Trophoblast cell (in vitro differentiated cells and primary cell): ENCODE measurements at places on chromosomes 5 and 9.

DNA sequence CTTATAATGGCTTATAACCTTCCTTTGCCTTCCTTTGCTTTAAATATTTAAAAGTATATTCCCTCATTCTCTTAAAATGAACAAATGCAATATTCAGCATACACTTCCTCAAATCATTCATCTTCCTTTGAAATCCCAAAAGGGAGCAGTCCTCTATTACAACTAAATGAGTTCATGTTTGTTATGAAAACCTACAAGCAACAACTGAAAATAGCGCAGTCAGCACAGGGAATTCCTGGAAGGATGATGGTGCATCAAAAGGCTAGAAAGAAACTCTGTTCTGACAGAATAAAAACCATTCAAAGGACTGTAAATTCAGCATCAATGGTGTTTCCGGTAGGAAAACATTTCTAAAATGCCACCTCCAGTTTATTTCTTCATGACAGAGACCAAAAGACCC is 3.3 kb downstream of the NR6A1 start:
- DNase-seq, result no peak

DNA sequence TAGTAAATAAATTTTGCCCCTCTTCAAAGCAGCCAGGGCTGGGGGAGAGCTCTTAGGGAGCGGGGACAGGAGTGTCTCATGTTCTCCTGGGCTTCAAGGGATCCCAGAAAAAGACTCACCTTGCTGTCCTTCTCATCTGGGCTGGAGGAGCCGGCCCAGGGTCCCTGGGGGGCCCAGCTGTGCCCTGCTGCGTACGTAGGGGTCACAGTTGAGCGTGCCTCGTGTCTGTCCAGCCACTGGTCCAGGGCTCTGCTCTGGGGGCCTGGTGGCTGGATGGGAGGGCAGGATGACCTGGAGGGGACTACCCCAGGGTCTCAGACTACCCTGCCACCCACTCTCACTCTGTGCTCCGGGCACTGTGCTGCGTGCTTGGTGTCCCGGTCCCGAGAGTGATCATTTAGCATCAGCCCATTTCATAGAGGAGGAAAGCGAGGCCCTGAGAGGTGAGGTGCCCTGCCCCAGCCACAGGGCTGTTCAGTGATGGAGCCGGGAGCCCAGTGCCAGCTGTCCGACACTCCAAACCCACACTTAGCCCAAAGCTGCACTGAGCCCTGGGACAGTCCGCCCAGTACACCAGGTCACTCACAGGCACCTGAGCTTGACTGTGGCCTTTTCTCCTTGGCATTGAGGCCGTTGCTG is 26.2 kb upstream of the TDRD7 start:
- no peak for DNase-seq

DNA sequence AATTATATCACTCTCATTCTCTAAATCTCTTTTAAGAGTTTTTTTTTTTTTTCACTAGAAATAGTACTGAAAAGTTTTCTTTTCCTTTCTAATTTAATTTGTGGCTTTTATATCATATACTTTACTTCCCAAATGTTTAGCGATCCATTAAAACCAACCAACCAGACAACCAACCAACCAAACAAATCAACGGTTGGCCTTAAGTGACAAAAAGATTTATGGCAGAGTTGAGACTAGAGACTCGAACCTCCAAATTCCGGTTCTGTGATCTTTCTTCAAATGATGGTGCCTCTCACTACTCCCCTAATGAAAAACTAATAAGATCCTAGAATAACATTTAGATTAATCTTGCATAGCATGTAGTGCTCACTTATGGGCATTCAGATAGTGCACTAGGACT is 45.3 kb upstream of the ACTBL2 start:
- no peak for DNase-seq

GRCh38 chr9:134987906-134988700 is 70.4 kb upstream of the FCN1 start:
- no peak for DNase-seq

DNA sequence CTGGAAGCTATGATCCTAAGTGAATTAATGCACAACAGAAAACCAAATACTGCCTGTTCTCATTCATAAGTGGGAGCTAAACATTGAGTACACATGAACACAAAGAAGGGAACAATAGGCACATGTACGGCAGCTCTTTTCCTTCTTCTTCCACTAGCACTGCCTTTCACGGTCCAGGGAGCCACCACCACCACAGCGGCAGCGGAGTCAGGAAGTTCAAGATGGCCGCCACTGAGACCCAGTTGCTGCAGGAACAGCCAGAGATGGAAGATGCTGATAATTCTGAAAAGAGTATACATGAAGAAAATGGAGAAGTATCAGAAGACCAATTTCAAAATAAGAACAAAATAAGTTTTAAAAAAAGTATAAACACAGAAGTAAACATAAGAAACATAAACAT is 39.5 kb upstream of the TNFSF15 start:
- DNase-seq, result no peak

GRCh38 chr9:26358836-26359235 is 533.8 kb downstream of the CAAP1 start:
- no peak for DNase-seq

DNA sequence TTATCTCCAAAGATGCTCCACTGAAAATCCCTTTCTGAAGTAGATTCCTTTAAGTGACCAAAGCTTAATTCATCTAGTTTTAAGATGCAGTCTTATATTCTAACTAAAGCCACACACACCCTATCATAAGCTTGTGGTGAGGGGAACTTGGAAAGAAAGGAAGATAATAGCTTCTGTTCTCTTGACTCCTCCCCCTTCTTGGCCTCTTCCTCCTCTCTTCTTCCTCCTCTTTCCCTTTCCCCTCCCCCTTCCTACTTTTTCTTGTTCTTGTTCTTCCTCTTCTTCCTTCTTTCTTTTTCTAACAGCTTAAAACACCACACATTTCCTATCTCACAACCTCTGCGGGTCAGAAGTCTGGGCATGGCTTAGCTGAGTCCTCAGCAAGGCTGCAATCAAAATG is 23.5 kb downstream of the IL7R start:
- no peak for DNase-seq

GRCh38 chr9:131276891-131277286 is 579 bp upstream of the FAM78A start:
- peak; percentile 61 for DNase-seq

DNA sequence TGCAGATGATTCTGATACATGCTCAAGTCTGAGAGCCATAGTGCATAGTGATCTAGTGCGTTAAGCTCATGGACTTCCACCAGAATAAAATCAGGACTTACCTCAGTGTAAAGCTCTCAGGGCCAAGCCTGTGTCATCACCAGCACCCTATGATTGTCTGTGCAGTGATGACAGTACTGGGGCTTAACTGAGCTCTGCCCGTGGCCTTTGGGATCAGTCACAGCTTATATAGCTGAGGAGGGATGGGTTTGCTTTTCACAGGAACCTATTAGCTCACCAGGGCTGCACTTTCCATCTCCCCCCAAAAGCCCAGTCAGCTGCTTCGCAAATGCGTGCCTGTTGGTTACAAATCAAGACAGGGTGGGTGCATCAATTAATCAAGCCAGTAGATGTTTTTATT is 246.9 kb downstream of the NR3C1 start:
- no peak for DNase-seq

- no peak for DNase-seq
These were observed 514 bp downstream of the STOML2 start for GRCh38 chr9:35102465-35102768.

GRCh38 chr9:112333639-112334431 is 416 bp upstream of the PTBP3 start:
- peak; percentile 98 for DNase-seq

DNA sequence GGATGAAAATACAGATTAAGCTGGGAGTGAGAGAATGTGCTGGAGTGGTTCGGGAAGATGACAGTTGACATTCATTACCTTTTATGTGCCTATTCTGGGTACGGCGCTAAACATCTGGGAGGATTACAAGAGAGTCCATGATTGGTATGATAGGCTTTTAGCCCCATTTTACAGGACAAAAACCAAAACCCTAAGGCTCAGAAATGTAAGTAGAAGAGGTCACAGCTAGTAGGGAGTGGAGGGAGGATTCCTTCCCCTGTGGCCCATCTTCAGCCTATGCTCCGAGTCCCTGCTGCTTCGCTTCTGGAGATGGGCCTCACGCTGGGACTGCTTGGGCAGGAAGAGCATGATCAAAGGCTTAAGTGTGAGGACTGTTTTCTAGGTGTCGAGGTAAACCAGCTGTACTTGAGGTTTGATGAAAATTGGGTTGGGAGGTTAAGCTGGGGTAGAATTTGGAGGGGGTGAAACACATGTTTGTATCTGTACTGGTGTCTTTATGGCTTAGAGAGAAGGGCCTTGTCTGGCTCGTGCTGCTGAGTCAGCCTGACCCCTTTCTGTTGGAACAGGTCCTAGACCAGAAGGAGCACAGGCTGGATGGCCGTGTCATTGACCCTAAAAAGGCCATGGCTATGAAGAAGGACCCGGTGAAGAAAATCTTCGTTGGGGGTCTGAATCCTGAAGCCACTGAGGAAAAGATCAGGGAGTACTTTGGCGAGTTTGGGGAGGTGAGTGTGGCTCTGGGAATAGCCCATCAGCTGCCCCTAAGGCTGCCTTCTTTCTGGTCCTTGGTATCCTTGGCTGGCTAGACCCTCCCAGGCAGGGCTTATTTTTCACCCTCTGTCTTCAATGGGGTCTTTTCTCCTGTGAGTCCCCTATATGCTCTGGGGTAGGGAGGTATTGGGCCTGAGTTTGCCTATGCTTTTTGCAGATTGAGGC is 2.1 kb downstream of the HNRNPAB start:
- no peak for DNase-seq

DNA sequence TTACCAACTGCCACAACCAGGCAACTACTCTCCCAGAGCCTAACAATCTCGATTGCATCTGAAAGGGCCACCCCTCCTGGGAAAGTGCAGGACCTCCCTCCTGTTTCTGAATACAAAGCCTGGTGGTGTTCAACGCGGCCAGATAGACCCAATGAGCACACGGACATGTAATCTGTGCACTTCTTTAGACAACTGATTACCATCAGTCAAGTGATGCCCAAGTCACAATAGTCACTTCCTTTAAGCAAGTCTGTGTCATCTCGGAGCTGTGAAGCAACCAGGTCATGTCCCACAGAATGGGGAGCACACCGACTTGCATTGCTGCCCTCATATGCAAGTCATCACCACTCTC is 739 bp downstream of the C9orf72 start:
- peak; percentile 67 for DNase-seq

DNA sequence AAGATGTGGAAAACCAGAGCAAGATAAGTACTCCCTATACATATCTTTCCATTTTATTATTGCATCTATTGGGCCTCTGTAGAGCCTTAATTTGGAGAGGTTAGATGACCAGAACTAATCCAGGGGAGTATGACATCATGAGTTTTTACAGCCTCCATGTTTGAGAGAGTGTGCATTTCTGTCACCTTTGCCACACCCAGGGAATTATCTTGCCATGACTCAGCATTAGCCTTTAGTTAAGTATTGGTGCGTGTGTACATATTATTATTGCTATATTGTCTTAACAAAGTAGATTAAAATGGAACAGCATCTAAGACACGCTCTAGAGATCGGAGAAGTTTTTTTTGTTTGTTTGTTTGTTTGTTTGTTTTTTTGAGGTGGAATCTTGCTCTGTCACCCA is 27.6 kb downstream of the DIMT1 start:
- DNase-seq, result no peak

GRCh38 chr5:139092741-139093343 is 105.3 kb downstream of the SIL1 start:
- peak; percentile 10 for DNase-seq
